Activated T-helper 1 cell treated with Interleukin-2 at 50 U/mL for 16 hours (primary cell): ENCODE measurements at places on chromosomes 11 and 22.

DNA sequence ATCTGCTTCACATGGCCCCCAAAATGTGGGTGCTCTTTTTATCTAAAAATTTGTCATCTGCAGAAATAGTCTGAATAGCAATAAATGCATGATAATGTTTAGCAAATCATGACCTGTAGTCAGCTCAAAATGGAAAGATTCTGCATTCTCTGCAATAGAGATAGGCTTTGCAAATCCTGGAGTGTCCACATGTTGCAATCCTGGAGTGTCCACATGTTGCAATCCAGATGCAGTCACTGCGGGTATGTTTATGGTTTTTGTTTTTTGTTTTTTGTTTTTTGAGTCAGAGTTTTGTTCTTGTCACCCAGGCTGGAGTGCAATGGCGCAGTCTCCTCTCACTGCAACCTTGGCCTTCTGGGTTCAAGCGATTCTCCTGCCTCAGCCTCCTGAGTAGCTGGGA lies 20.2 kb upstream of the LRRC32 start:
- no peak for DNase-seq

DNA sequence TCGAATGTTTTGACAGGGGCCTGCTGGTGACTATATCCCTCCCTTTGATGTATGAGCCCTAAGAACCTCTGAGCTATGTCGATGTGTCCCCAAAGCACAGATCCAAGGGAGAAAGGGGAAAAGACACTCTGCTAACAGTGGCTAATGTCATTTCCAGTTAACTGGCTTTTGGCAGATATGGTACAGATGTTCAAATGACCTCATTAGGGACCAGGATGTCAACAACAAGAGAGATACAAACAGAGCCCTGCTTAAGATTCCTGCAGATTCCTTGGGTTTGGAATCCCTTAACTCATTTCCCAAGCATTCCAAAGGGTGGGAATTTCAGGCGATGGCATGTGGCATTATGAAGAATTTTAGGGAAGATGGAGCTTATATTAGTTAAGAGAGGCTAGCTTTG lies 517.3 kb downstream of the SOX6 start:
- no peak for DNase-seq

- DNase-seq, result no peak
Measured at GRCh38 chr11:10502770-10503169, 38.2 kb downstream of the RNF141 start.

DNA sequence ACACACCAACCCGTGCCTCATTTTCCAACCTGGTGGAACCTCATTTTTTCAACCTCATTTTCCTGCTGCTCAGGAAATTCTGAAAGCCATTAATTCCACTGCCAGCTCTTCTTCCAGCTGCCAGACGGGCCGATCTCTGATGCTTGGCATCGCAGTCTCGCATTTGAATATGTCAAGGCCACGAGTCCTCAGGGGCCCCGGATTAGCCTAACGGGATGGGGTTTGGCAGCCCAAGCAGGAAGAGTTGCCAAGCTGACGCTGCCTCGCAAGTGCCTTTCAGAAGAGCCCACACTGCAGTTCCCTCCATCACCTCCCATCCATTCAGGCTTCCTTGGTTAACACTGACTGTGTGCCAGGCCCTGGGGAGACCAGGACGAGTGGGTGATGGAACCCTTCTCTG lies 8.7 kb downstream of the RASD2 start:
- DNase-seq, result no peak

DNA sequence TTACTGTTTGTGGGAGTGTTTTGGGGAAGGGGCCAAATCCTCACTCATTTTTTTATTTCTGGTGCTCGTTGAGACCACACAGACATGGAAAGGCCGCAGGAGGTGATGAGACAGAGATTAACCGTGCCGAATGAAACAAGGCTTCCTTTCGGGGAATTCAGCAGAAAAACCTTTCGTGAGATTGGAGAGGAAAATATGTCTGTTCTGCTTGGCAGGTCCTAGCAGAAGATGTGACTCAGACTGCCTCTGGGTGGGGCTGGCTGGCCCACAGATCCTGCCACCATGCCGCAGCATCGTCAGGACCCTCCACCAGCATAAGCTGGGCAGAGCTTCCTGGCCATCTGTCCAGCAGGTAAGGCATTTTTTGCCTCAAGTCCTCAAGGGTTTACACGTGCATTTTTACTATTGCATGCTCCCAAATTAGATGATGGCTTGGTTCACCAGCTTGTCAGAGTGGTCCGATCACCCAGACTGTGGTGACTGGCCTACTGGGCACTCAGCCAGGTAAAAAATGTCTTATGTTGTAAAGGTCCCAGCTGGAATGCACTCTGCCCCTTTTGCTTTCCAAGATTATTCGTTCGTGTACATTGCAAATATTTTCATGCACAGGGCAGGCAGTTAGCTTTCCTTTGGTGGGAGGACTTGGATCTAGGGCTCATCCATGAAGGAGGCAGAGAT lies 1.5 kb downstream of the DDB2 start:
- peak; percentile 29 for DNase-seq

- no peak for DNase-seq
Measured at GRCh38 chr22:29790061-29790460, 22.9 kb downstream of the UQCR10 start.

DNA sequence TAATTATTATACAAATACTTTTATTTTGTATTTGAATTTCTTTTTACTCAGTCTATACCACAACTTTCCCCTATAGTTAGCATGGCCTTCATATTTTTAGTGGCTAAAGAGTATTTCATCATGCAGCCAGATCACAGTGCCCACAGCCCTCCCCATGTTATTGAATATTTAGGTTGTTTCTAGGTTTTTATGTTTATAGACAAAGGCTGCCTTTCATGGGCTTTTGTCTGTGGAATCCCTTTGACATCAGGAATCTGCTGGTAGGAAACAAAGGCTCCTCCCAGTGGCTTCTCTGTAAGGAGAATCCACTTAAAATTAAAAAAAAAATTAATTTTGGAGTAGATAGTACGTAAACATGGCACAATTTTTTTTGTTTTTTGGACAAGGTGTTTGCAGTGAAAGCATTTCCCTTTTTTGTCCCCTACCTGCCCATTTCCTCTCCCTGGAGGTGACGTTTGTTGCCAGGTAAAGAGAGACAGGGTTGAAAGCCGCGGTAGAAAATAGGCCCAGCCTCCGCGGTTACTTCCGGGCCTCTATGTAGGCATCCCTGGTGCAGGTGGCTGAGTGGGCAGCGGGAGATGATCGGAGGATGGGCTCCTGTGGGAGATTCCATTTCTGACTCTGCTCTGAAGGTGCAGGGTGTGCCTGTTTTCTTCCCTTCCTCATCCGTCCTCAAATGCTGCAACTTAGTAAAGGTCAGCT lies 82.2 kb upstream of the OR4B1 start:
- DNase-seq, result no peak

DNA sequence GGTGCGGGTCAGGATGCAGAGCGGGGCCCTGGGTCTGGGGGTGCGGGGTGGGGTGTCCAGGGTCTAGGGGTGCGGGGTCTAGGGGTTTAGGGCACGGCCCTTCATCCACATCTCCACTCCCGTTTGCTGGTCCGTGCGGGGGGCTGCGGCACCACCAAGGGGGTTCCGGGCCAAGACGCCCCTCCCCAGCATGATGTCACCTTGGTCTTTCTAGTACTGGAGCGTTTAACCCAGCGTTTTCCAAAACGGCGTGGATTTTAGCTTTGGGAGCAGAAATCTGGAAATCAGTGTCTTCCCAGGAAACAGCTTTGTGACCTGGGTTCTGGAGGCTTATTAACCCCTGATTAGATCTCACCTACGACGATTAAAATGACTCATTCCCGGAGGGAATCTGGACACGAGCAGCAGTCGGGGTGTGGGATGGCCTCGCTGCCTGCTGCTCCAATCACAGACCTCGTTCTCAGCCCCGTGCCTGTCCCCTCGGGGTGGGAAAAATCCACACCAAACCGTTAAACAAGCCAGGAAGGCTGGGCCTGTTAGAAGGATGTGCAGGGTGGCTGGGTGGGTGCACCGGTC lies 759 bp downstream of the AP2A2 start:
- no peak for DNase-seq

GRCh38 chr11:67657300-67657699 lies 6.8 kb upstream of the ACY3 start:
- no peak for DNase-seq

DNA sequence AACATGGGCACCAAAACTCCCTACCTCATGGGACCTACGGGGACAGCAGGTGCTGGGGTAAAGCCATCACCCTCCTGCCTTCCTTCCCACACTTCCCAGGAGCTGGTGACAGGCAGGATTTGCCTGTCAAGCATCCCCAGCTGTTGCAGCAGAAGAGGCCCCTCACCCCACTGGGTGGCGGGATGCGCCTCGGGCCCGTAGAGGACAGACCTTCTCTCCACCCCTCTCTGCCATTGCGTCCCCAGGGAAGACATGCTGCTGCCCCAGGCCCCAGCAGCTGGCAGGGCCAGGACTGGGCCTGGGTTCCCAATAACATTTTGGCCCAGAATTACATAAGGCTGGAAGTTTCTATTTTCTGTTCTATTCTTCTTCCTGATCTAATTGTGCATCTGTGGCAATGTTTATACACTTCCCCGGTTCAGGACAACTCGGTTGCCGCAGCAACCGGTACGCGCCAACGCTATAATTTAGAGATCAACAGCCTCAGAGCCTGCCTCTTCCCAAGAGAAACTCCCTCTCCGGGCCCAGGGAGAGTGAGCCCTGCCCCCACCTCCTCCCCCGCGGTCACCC lies 25.4 kb downstream of the KCNJ4 start:
- no peak for DNase-seq

DNA sequence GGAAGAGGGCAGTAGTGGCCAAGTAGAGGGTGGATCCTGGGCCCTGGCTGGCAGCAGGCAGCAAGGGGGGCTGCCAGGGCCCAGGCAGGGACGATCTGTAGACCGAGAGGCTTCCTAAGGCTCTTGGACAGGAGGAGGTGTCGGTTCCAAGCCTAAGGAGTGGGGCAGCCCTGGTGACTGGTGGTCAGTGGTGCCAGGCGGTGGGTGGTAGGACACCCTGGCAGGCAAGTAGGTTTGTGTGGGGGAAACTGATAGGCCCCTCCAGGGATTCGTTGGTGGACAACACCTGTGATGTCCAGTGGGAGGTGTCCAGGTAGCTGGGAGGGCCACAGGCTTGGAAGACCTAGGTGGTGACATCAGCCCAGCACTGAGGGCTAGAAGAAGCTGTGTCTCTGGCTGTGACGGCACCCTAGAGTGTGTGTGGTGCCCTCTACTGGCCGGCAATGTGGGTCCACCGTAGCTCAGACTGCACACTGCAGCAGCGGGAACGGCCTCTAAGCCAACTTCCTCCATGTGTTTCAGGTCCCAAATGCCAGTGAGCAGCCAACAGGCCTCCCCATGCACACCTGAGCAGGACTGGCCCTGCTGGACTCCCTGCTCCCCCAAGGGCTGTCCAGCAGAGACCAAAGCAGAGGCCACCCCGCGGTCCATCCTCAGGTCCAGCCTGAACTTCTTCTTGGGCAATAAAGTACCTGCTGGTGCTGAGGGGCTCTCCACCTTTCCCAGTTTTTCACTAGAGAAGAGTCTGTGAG lies 9.4 kb upstream of the SAMM50 start:
- peak; percentile 33 for DNase-seq

GRCh38 chr11:115544422-115544948 lies 40.3 kb upstream of the CADM1 start:
- DNase-seq, result no peak

GRCh38 chr11:70597006-70597555 lies 198.8 kb downstream of the CTTN start:
- DNase-seq, result no peak

DNA sequence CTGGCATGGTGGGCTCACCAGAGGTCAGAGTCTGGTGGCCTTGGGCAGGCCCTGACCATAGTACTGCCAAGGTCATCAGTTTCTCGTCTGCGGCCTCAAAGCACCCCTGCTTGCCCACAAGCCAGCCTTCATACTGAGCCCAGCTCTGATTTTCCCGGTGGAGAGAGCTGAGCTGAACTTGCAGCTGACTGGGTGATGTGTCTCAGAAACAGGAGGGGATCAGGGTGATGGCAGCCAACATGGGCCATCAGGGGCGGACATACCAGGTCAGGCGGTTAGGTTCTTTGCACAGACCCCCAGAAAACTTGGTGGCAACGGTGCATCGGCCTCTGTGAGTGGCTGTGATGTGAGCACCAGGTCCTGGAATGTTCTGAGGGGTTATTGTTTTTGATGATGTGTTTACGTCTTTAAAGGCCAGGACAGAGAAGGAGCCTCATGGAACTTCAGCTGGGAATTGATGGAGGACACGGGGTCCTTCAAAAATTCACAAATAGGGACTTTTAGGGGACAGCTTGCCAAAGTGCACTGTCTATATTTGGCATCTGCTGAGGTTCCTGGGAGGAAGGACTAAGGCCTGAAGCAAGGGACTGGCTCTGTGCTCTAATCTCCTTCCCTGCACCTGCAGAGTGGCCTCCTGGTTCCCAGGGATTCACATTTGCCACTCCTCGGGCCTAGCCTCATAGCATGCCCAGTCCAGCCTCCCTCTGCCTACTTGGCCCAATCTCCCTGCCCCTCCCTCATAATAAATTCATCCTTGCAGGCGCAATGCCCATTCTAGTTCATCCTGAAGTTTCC lies 131.2 kb downstream of the OSBP2 start:
- DNase-seq, result no peak

GRCh38 chr11:125679397-125679796 lies 1.2 kb downstream of the ACRV1 start:
- no peak for DNase-seq

GRCh38 chr22:20568502-20569058 lies 61.2 kb downstream of the MED15 start:
- DNase-seq, result no peak

DNA sequence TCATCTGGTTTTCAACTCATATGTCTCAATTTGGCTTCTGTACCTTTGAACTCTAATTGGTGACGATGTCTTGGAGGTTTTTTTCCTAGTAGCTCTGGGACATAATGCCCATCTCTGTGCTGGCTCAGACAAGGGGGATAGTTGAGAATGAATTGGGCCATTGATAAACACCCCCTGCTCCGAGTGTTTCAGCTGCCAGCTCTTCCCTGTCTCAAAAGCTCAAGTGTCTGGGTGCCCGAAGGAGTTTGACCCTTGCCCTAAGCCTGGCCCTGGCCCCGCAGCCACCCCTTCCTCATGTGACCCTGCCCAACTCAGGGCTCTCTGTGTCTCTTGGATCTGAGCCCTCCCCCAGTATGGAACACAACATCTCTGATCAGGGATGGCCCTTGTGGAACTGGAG lies 3.0 kb downstream of the INSC start:
- no peak for DNase-seq

DNA sequence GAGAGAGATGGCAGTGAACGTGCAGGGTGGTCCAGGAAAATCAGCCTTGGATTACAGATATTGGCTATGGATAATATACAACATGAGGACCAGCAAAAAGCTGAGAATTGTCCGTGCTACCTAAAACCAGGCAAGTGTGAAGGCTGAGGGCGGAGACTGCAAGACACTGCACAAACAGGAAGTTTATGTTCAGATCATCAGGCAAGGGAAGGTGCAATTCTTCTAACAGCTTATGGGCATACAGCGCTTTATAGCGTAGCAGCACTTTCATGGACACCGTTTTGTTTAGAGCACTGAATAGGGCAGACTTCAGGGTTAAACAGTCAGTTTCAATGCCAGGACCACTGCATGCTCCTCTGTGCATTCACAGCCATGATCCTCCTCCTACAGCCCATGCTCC lies 93.1 kb upstream of the TMEM45B start:
- DNase-seq, result no peak

- DNase-seq, result no peak
Measured at GRCh38 chr22:30195245-30196140, 51.1 kb downstream of the LIF start.
